Naive B cell (primary cell): ENCODE measurements at places on chromosomes 11 and 22. TPM values are rescaled to one million over a fixed set of nuclear protein-coding genes. Genes with fewer than 3 reads are reported as not detected.
A peak's percentile ranks its signal among the peaks of the same experiment; 100 is the strongest.

- H3K27me3 ChIP-seq, result peaks cover 60% of the 10 kb centered on the region
- peaks cover 65% of the 10 kb centered on the region for H3K4me1 ChIP-seq
- no peak for DNase-seq
- H3K27ac ChIP-seq, result peak overlapping the region; percentile 86
- H3K36me3 ChIP-seq, result peaks cover 5% of the 10 kb centered on the region
Measured at GRCh38 chr22:33051960-33052839, 6.0 kb downstream of the SYN3 start.

DNA sequence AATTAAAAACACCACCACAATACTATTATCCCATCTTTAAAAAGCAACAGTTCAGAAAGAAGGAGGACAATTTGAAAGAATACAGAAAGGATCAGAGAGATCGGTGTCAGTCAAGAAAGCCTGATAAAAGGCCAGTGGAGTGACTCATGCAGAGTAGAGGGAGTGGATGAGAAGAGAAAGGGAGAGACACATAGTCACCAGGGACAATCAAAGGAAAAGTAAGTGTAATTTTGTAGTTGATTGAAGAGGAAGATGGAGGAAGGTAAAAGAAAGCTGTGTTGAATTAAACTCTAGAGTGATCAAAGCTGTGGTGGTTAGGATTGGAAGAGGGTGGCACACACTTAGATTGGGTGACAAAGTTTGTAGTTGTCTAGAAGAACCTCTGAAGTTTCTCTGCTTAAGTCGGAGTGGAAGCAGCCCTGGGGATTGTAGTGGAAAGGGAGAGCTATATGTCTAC, 14.1 kb downstream of the SPECC1L start:
- peaks cover 44% of the 10 kb centered on the region for H3K4me1 ChIP-seq
- H3K27me3 ChIP-seq, result no peaks in the 10 kb centered on the region
- no peak for DNase-seq
- H3K27ac ChIP-seq, result no peak overlapping the region

GRCh38 chr11:113198972-113199661, 115.3 kb upstream of the TTC12 start:
- peaks cover 18% of the 10 kb centered on the region for H3K27me3 ChIP-seq
- no peaks in the 10 kb centered on the region for H3K36me3 ChIP-seq
- no peak for DNase-seq
- H3K27ac ChIP-seq, result no peak overlapping the region

DNA sequence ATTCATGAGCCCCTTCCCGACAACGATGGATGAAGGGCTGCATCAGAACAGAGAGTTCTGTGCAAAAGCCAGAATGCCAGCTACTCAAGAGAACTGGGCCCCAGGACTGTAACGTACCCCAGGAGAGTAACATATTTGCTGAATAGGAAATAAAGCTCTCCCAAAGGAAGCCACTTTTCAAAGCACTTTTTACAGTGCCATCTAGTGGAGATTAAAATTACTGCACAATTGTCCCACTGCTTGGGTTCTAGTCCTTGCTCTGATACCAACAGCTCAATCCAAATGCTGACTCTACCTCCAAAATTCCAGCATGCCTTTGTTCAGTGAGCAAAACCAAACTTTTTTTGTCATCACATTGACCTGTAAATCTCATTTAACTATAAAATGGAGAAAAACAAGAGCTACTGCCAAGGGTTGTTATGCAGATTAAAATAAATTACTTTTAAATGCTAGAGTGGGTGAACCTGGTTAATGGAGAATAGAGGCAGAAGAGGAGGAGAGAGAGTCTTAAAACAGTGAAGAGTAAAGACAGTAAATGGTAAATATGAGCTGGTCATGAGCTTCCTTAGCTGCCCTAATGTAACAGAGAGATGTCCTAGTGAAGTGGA, 87.6 kb upstream of the FSHB start:
- H3K36me3 ChIP-seq, result no peaks in the 10 kb centered on the region
- no peak overlapping the region for H3K27ac ChIP-seq
- H3K4me3 ChIP-seq, result no peak overlapping the region
- DNase-seq, result peak; percentile 5
- H3K4me1 ChIP-seq, result no peaks in the 10 kb centered on the region

DNA sequence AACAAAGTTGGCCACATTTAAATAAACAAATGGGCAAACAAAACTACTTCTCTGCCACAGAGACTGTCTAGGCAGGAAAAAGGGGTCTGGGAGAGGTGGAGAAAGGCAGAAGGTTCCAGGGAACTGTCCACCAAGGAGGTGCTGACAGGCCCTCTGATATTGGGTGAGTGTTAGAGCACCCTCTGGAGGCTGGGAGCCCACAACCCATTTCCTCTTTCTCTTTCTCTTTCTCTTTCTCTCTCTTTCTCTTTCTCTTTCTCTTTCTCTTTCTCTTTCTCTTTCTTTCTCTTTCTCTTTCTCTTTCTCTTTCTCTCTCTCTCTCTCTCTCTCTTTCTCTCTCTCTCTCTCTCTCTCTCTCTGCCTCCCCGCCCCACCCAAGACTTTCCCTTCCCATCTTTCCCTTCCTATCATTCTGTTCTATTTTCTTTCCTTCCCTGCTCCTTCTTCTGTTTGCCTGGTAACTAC, 912.8 kb downstream of the DLG2 start:
- H3K27ac ChIP-seq, result peak overlapping the region; percentile 90
- peak overlapping the region; percentile 37 for H3K4me3 ChIP-seq
- no peak for DNase-seq

DNA sequence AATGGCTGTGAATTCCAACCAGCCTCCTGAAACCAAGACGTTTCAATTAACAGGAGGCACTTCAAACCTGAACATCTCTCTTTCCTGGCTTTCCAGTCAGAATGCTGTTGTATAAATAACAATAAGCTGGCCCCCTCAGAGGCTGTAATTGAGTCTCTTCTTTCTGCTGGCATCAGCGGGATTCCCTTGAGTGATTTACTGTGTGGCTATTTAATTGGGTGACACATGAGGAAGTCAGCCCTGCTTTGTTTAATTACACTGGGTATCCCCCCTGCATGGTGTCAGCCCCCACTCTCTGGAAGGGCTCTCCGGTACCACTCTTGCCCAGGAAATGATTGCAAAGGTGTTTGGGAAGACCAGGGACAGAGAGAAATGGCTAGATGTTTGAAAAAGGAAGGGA, 101.6 kb downstream of the NTM start:
- peaks cover 8% of the 10 kb centered on the region for H3K27me3 ChIP-seq
- no peak overlapping the region for H3K4me3 ChIP-seq
- H3K4me1 ChIP-seq, result no peaks in the 10 kb centered on the region

GRCh38 chr11:46942172-46942571, 5.6 kb downstream of the CSTPP1 start:
- H3K27ac ChIP-seq, result no peak overlapping the region
- H3K4me3 ChIP-seq, result no peak overlapping the region
- H3K27me3 ChIP-seq, result no peaks in the 10 kb centered on the region
- DNase-seq, result no peak

- no peak for DNase-seq
- H3K27me3 ChIP-seq, result peaks cover 28% of the 10 kb centered on the region
- no peaks in the 10 kb centered on the region for H3K4me1 ChIP-seq
Measured at GRCh38 chr11:93248602-93249001, 50.8 kb upstream of the SLC36A4 start.

The CRYBB1 gene
- not detected for polyA plus RNA-seq

The C11orf86 gene
- not detected for polyA plus RNA-seq

The HTR3A gene
- polyA plus RNA-seq, result 6.7 TPM

The SLC35F2 gene
- 37.1 TPM for polyA plus RNA-seq
